Kidney (tissue), 22 donors: ENCODE measurements at places on chromosomes 16 and 17.
A peak's percentile ranks its signal among the peaks of the same experiment; 100 is the strongest.

DNA sequence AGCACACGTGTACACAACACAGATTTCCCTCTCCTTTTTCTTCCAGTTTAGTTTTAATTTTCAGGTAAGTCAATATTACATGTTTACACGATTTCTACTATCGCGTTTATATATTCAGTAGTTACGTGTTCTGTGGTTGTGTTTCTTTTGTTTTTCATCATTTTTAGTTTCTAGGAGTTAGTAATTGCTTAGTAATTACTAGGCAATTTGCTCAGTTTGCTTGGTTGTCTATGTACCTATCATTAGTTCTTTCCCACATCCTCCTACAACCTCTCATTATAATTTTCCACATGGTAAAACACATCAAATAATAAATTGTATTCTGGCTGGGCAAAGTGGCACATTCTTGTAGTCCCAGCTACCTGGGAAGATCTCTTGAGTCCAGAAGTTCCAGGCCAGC lies 24.6 kb upstream of the GUCY2D start:
- DNase-seq: no peak

- DNase-seq: no peak
Observed at GRCh38 chr16:4077174-4077649, 39.0 kb downstream of the ADCY9 start.

DNA sequence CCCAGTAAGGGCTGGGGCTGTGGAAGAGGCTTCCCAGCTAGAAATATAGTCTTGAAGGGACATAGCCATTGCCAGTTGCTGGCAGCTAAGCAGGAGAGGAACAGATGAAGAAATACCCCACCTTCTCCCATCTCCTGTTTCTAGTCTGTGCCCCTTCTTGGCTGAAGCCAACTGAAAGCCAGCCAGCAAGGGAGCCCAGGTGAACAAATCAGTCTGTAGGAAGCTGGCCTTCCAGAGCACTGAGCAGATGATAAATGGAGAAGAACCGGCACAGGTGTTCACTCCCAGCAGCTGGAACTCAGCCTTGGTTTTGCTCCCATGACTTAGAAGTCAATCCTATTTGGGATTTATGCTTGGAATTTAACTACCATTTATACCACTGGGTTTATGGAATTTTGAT lies 69.2 kb upstream of the DHX40 start:
- no peak for DNase-seq

GRCh38 chr16:49533422-49533821 lies 159.8 kb downstream of the C16orf78 start:
- no peak for DNase-seq

GRCh38 chr17:1096215-1096614 lies 83.6 kb downstream of the ABR start:
- DNase-seq: no peak

GRCh38 chr16:73183611-73184092 lies 135.7 kb upstream of the ZFHX3 start:
- peak; percentile 31 for DNase-seq

DNA sequence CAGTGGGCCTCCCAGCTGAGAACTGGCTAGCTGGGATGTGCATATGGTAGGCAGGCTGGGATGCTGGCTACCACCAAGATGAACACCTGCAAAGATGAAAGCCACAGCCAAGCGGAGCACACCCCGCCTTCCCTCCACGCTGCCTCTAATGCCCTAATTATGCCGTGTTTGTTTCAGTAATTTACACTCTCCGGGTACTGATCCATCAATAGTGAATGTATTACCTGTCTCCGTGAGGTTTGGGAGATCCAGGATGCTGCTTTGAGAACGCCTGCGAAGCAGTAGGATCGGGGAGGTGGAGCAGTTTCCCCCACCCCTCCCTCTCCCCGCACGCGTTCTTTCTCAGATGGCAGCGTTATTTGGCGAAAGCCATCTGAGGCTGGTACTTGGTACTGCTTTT lies 28.9 kb upstream of the GSE1 start:
- no peak for DNase-seq

- no peak for DNase-seq
Observed at GRCh38 chr17:77724876-77725615, 233.5 kb upstream of the TNRC6C start.

GRCh38 chr16:66155933-66156332 lies 210.6 kb upstream of the CDH5 start:
- DNase-seq: no peak

DNA sequence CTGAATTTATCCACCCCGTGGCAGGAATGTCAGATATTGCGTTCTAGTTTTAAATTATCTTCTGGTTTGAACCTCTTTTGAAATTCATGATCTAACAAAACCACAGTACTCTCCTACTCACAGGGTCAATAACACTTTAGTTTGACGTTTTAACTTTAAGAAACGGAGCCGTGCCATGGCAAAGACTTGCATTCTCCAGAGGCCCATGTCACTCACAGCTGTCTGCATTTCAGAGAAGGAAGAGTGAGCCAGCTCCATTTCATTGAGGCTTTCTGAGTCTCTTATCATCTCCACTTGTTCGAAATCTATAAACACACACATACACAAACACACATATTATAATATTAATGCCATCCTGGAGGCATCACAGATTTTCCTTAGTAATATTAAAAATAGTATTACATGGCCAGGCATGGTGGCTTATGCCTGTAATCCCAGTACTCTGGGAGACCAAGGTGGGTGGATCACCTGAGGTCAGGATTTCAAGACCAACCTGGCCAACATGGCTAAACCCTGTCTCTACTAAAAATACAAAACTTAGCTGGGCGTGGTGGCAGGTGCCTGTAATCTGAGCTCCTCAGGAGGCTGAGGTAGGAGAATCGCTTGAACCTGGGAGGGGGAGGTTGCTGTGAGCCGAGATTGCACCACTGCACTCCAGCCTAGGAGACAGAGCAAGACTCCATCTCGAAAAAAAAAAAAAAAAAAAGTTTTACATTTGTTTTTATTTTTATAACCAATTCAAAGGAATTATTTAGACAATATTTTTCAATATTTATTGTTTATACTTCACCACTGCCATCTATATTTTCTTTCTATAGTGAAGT lies 35.6 kb downstream of the ABCA6 start:
- no peak for DNase-seq

GRCh38 chr16:87324411-87325275 lies 7.5 kb upstream of the C16orf95 start:
- DNase-seq: peak; percentile 55
